ENCODE measurements at places on chromosomes 5 and 9. TPM values are rescaled to one million over a fixed set of nuclear protein-coding genes. Genes with fewer than 3 reads are reported as not detected.

Gene DMRTA1
- 0.14 TPM for total RNA-seq

Gene NSUN2
- total RNA-seq, result 70.5 TPM

Gene RGS7BP
- not detected for total RNA-seq

Gene DPM2
- total RNA-seq, result 26.2 TPM

Gene SPINK7
- total RNA-seq, result not detected

Gene CTSL
- 80.9 TPM for total RNA-seq
